ENCODE measurements at places on chromosomes 3 and 15.
A peak's percentile ranks its signal among the peaks of the same experiment; 100 is the strongest.

DNA sequence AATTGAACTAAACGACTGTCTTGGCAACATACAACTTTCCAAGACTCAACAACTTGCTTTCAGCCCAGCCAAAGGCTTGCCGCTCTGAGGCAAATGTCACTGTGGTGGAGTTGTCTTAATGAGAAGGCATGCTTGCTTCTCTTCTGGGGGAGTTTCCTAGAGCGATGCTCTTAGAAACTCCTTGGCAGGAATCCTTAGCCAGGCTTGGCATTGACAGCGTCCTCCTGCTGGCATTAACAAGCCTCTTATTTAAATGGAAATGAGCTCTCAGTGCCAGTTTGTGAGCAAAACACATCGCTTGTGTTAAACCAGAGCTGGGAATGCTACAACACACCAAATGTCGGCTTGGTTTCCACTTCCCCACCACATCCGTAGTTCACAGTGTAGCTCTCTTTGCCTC lies 265.5 kb upstream of the TPRG1 start:
- no peak for DNase-seq

GRCh38 chr3:31620656-31621055 lies 87.9 kb downstream of the STT3B start:
- no peak for DNase-seq

DNA sequence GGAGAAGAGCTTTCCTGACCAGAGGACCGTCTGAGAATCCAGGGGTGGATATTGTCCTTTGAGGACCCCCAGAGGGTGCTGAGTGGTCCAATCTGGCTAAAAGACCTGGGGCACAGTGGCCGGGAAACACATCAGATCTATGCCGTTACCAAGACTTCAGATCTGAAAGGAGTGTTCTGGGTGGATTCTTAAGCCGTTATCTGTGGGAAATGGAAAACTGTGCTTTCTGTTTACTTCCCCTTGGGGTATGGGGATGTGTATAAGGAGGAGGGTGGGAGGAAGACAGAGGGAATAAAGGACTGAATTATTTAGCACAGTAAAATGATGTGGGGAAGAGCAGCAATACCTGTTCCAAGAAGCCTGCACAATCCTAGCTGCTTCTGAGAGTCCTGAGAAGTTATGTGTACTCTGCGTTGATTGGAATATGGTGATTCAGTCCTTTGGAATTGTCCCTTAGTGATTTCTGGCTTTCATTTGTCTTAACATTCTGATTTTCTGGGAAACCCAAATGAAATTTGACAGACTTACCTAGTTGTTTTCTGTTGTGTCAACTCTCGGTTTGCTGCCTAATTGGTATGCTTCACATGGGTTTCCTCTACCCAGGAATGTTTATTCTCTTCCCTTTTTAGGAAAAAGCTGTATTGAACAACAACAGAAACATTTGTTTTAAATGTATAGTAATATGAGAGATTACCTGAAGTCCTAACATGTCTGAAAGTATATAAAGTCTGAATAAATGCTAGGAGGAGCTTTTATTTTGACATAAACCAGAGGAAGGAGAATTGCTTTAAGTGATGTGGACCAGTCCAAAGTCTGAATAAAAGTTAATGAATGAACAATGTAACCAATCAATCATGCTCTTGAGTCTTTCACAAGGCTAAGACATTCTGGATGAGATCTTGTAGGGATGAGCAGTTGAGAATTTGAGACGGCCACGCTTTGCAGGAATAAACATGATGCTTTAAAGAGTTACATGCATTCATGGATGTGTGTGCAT lies 427.1 kb upstream of the C2CD4B start:
- DNase-seq, result no peak

DNA sequence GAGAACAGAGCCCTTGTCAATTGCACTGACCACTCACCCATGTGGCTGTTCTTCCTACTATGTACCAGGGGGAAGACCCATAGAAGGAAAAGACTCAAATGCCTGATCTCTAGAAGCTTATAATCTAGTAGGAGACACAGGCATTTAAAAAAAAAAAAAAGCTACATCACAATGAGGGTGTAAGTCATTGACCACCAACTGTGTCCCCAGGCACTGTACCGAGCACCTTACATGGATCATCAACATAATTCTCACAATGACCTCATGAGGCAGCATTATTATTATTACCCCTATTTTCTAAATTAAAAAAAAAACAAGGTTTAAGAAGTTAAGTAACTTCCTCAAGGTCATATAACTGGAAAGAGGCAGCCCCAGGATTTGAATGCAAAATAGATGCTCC lies 247.4 kb downstream of the SHOX2 start:
- no peak for DNase-seq

DNA sequence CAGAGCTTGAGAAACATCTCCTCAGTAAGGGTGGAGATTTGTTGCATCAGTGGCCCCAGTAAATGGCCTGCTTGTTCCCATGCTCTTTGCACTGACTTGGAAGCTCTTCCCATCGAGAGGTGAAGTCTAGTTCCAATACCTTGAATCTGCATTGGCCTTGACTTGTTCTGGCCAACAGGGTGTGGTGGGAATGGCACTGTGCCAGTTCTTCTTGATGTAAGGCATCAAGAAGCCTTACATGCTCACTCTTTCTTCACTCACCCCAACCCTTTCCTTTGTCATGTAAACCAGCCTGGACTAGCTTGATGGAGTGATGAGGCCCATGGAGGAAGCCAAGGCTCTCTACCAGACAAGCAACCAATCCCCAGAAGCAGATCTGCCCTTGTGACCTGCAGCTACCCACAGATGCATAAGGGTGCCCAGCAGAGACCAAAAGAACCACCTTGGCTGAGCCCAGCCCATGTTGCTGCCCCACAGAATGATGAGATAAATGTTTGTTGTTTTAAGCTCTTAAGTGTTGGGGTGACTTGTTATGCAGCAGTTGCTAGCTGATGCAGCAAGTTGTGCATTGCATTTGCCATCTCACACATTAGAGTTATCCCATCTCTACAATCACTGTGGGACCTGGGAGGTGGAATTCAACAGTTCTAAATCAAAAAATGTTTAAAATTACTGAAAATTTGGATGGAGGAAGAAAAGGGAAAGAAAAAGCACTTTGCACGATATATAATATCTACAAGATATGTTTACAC lies 11.1 kb upstream of the MGLL start:
- DNase-seq, result no peak

GRCh38 chr3:12796171-12797123 lies at the start of gene CAND2:
CAND2 (plus strand) TSS chr3:12796680; CDS start chr3:12796721, 41 bp downstream.
- DNase-seq, result peak; percentile 73

DNA sequence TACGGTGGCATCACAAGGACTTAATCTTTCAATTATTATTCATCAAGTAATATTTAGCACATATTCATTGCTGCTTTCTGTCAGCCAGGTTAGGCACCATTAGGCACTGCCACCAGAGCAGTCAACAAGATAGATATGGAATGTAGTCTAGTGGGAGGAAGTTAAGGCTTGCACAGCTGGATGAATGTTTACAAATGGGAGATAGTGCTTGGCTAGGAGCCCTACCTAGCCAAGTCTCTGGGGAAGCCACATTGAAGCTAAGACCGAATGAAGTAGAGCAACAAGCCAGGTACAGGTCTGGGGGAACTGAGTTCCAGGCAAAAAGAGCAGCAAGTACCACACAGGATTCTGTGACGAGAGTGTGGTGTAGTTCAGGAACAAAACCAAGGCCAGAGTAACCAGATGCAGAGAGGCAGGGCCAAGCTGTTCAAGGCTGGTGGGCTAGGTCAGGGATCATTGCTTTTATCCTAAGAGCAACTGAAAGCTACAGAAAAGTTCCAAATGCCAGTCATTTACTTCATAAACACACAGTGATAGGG lies 33.4 kb upstream of the SCAANT1 start:
- DNase-seq, result no peak

GRCh38 chr3:27185231-27185989 lies 183.8 kb downstream of the NEK10 start:
- no peak for DNase-seq

DNA sequence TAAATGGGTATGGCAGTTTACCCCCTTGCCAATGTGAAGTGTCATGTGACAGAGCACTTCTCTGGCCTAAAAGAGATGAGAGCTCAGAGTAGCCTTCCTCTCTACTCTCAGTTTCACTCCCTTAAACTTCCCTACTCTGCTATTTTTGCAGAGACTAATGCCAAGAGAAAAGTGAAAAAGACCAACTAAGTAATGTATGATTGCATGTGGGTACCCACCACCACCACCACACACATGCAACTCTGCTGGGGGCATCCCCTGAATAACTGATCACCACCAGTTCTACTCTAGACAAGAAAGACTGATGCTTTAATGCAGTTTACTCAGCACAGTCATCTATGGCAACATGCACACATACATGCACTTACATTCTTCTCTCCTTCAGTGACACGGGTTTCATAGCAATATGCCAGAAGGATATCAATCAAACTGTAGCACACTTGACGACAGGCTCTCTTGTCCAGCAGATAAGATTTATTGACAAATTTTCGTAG lies 31.3 kb downstream of the SHQ1 start:
- peak; percentile 15 for DNase-seq

DNA sequence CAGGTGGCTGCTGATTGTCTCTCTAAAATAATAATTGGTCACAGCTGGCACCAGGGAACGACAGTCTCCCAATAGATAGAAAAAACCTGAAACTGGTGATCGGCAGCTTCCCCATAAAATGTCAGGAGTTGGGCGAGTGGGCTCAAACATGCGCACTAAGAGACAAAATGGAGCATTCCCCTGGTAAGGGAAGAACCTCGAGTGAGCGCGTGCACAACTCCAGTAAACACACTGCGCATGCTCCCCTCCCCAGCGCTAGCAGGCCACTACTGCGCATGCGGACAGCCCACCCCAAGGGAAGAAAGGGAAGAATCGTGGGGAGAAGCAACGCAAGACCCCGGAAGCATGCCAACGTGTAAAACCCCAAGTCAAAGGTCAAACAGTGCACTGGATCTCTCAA lies 7.7 kb upstream of the STARD5 start:
- DNase-seq, result no peak

Data from OCI-LY7 (cell line).